ENCODE measurements at places on chromosomes 7 and 10. TPM values are rescaled to one million over a fixed set of nuclear protein-coding genes. Genes with fewer than 3 reads are reported as not detected.

Gene LIPJ
- total RNA-seq: 0.39 TPM

GRCh38 chr7:138072726-138073125 lies 3.5 kb upstream of the AKR1D1 start:
- peaks cover 17% of the 10 kb centered on the region for H3K4me1 ChIP-seq
- H3K27ac ChIP-seq: no peak overlapping the region
- H3K27me3 ChIP-seq: no peaks in the 10 kb centered on the region
- DNase-seq: no peak
- no peaks in the 10 kb centered on the region for H3K36me3 ChIP-seq
- H3K4me3 ChIP-seq: no peak overlapping the region

GRCh38 chr10:58967551-58968388 lies 208.7 kb upstream of the PHYHIPL start:
- no peak overlapping the region for H3K27ac ChIP-seq
- H3K27me3 ChIP-seq: peaks cover 3% of the 10 kb centered on the region
- no peaks in the 10 kb centered on the region for H3K36me3 ChIP-seq
- no peak for DNase-seq
- no peaks in the 10 kb centered on the region for H3K4me1 ChIP-seq
- no peak overlapping the region for H3K4me3 ChIP-seq

- no peaks in the 10 kb centered on the region for H3K27me3 ChIP-seq
- H3K4me1 ChIP-seq: peaks cover 7% of the 10 kb centered on the region
- no peak for DNase-seq
- no peak overlapping the region for H3K4me3 ChIP-seq
- H3K27ac ChIP-seq: no peak overlapping the region
- H3K36me3 ChIP-seq: peaks cover 7% of the 10 kb centered on the region
Measured at GRCh38 chr10:5904227-5904626, 14.2 kb downstream of the FBH1 start.

DNA sequence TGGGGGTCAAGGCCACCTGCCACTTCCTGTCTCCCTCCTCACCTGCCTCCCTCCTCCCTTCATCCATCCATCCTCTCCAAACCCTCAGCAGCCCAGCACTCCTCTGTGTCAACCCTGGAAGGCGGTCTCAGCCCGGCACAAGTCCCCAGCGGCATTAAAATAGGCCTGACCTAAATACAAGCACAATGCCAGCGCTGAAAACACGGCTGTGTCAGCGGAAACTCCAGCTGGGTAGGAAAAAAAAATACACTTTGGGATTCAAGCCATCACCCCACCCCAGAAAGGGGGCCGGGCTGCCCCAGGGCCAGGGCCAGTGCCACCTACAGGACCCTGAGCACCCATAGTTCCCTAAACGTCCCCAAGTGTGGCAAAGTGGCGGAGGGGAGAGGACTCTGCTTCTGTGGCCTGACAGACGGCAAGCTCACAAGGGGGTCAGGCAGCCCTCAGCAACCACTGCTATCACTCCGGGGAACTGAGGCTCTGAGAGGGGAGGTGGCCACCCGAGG lies 22.7 kb upstream of the GTF2IRD1 start:
- no peak for DNase-seq
- H3K4me1 ChIP-seq: no peaks in the 10 kb centered on the region
- H3K4me3 ChIP-seq: no peak overlapping the region
- no peaks in the 10 kb centered on the region for H3K27me3 ChIP-seq
- no peaks in the 10 kb centered on the region for H3K36me3 ChIP-seq

DNA sequence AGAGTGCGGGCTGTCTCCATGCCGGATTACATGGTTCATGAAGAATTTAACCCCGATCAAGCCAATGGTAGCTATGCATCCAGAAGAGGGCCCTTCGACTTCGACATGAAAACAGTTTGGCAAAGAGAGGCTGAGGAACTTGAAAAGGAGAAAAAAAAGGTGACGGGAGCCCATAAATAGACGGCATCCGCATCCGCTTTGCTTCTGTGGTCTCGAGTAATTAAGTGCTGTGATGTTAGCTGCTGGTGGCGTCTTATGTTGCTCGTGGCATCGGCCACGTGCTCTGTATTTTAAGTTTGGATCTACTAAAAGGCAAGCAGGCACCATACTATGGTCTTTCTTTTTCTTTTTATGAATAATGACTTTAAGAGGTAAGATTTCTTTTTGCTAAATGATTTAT lies 11.1 kb downstream of the C7orf57 start:
- H3K36me3 ChIP-seq: no peaks in the 10 kb centered on the region
- no peaks in the 10 kb centered on the region for H3K27me3 ChIP-seq
- no peak for DNase-seq
- no peak overlapping the region for H3K4me3 ChIP-seq
- no peak overlapping the region for H3K27ac ChIP-seq
- no peaks in the 10 kb centered on the region for H3K4me1 ChIP-seq

Gene SPDYE5
- total RNA-seq: not detected

- H3K36me3 ChIP-seq: no peaks in the 10 kb centered on the region
- H3K27me3 ChIP-seq: no peaks in the 10 kb centered on the region
- DNase-seq: no peak
- H3K4me3 ChIP-seq: no peak overlapping the region
Measured at GRCh38 chr7:63876707-63877322, 121.8 kb upstream of the ZNF722 start.

Gene WNT2
- not detected for total RNA-seq

DNA sequence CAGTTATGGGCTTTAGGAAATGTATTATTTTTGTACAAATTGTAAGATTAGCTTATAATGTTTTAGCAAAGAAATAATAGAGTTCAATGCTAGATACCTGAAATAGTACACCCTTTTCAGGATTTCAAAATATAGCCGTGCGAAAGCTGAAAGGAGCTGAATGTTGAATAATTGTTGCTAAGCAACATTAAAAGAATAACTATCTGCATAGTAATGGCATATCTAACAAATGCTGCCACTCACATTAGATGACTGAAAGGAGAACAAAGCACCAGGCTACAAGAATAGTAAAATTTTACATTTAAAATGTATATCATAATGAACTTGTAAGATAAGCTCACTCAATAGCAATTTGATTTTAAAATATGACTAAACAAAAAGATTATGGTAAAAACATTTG lies 82.5 kb downstream of the SDHAF3 start:
- H3K4me1 ChIP-seq: no peaks in the 10 kb centered on the region
- no peaks in the 10 kb centered on the region for H3K36me3 ChIP-seq
- no peak for DNase-seq
- no peak overlapping the region for H3K4me3 ChIP-seq
- H3K27ac ChIP-seq: no peak overlapping the region

Gene NEUROG3
- not detected for total RNA-seq

Gene ADCY1
- 0.05 TPM for total RNA-seq

DNA sequence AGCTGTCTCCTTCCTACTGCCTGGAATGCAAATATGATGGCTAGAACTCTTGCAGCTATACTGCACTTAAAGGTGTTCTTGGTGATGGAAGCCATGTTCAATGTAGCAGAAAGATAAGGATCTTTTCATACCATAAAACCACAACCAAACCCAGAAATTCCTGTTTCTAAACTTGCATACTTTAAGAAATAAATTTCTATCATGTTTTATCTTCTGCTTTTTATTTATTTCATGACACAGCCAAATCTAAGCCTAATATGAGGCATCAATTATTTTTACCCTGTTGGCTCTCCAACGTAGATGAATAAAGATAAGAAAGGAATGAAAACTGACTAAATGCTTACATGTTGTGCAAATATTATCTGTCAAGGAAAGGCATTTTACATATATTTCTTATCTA lies 224.1 kb downstream of the DOCK4 start:
- DNase-seq: no peak
- no peak overlapping the region for H3K4me3 ChIP-seq
- H3K27ac ChIP-seq: no peak overlapping the region
- H3K36me3 ChIP-seq: no peaks in the 10 kb centered on the region
- H3K27me3 ChIP-seq: no peaks in the 10 kb centered on the region

- H3K36me3 ChIP-seq: no peaks in the 10 kb centered on the region
- H3K4me3 ChIP-seq: no peak overlapping the region
- H3K4me1 ChIP-seq: peaks cover 8% of the 10 kb centered on the region
- no peak overlapping the region for H3K27ac ChIP-seq
- no peak for DNase-seq
Measured at GRCh38 chr10:49277973-49278372, 21.0 kb upstream of the C10orf71 start.

Gene UTF1
- total RNA-seq: not detected

DNA sequence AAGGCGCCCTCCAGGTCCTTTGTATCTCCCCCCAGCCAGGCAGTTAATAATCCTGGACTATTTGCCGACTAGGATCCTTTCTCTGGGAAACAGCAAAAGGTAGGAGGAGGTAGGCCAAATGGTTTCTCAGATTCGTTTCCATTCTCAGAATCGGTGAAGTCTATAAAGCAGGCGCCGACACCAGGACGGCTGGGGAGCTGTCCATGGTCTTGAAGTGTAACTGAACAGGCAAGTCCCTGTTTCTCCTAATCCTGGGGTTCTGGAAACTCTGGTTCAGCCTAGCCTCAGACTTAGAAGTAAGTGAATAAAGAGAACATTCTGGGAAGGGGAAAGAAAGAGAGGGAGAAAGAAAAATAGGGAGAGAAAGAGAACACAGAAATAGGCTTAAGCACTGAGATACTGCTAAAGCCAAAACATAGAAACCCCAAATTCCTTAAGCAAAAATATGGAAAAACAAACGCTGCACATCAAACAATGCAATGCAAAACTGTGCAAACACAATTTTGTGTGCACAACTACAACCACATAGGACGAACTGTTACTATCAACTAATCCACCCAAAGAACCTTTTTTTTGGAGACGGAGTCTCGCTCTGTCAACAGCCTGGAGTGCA lies 11.1 kb upstream of the INA start:
- no peaks in the 10 kb centered on the region for H3K27me3 ChIP-seq

Gene ARL3
- 6.3 TPM for total RNA-seq

GRCh38 chr7:5696346-5697110 lies 84.9 kb downstream of the RNF216 start:
- no peak for DNase-seq
- H3K4me3 ChIP-seq: no peak overlapping the region
- H3K36me3 ChIP-seq: no peaks in the 10 kb centered on the region
- H3K27me3 ChIP-seq: no peaks in the 10 kb centered on the region
- H3K4me1 ChIP-seq: peaks cover 78% of the 10 kb centered on the region
- H3K27ac ChIP-seq: no peak overlapping the region

GRCh38 chr10:124153023-124153826 lies 59.8 kb upstream of the CHST15 start:
- no peaks in the 10 kb centered on the region for H3K36me3 ChIP-seq
- H3K4me1 ChIP-seq: peaks cover 34% of the 10 kb centered on the region
- DNase-seq: peak; percentile 56
- H3K4me3 ChIP-seq: no peak overlapping the region
- no peaks in the 10 kb centered on the region for H3K27me3 ChIP-seq
- H3K27ac ChIP-seq: no peak overlapping the region

GRCh38 chr7:50584793-50585408 lies 19.7 kb upstream of the DDC start:
- no peak overlapping the region for H3K27ac ChIP-seq
- H3K36me3 ChIP-seq: no peaks in the 10 kb centered on the region
- H3K27me3 ChIP-seq: no peaks in the 10 kb centered on the region
- DNase-seq: no peak

Gene FOXI2
- not detected for total RNA-seq

Gene MRLN
- total RNA-seq: not detected

DNA sequence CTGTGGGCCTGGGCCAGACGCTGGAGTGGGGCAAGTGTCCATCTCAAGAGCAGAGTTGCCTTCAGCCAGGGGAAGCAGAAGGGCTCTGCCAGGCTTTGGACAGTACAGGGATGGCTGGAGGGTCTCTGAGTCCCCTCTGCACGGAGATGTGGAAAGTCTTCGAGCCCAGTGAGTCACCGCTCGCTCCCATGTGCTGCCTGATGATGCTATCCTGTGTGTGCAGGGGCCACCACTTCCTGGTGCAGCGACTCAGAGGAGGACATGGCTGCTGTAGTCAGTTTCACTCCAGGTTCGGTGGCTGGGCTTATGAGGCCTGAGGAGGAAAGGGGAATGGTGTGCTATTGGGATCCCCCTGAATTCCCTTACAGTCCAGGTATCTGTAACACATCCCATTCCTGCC lies 6.0 kb downstream of the ADCYAP1R1 start:
- no peak for DNase-seq
- H3K36me3 ChIP-seq: no peaks in the 10 kb centered on the region
- H3K4me3 ChIP-seq: no peak overlapping the region
- H3K27ac ChIP-seq: no peak overlapping the region
- H3K27me3 ChIP-seq: peaks cover 5% of the 10 kb centered on the region

Gene MBLAC1
- total RNA-seq: 4.5 TPM

Gene DENND2A
- not detected for total RNA-seq

Gene BNIP3
- total RNA-seq: 10.3 TPM

Gene AGMO
- not detected for total RNA-seq

DNA sequence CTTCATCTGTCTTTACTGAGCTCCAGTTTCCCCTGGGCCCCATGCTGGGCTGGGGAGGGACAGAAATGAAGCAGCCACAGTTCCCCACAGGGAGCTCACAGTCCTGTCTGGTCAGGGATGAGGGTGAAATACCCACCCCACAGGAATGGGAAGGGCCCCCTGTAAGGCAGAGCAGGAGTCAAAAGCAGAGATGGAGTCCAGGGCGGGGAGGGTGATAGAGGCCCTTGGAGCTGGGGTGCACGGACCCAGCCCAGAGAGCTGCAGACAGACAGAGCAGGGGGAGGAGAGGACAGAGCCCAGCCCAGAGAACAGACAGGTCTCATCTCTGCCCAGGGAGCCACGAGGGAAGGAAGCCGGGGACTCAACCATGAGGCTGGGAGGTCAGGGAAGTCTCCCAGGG lies 34.9 kb upstream of the ZNF488 start:
- H3K27ac ChIP-seq: no peak overlapping the region
- no peaks in the 10 kb centered on the region for H3K36me3 ChIP-seq
- no peaks in the 10 kb centered on the region for H3K4me1 ChIP-seq
- no peaks in the 10 kb centered on the region for H3K27me3 ChIP-seq
- no peak for DNase-seq

DNA sequence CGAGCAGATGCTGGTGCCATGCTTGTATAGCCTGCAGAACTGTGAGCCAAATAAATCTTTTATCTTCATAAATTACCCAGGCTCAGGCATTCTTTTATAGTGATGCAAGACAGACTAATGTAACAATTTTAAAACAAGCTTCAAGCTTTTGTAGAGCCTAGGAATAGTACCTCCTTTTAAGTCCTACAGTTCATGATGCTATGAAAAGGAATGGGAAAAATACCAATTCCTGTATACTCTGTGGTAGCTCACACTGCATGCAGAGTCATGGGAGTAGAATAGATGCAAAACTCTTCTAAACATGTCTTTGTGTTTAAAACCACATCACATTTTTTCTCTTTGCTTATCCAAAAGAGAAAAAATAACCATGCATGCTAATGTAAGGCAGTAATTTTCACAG lies 66.6 kb upstream of the WNT16 start:
- no peak for DNase-seq
- H3K4me1 ChIP-seq: peaks cover 2% of the 10 kb centered on the region
- no peak overlapping the region for H3K4me3 ChIP-seq
- no peaks in the 10 kb centered on the region for H3K27me3 ChIP-seq

DNA sequence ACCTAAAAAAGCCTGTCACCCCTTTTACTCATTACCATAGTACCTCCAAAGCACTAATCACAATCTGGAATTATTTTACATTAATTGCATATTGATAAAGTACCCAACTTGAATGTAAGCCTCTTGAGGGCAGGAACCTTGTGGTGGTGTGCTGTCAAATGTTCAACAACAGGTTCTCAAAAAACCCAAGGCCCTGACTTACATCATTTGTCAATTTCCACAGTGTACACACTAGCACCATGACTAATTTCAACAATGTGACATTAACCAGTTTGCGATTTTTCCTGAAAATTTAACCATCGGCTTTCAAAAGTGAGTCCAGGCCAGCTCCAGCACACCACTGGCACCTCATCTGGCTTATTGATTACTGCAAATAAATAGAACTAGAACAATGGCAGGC lies 87.5 kb downstream of the SVOPL start:
- H3K36me3 ChIP-seq: no peaks in the 10 kb centered on the region
- H3K27ac ChIP-seq: no peak overlapping the region
- no peaks in the 10 kb centered on the region for H3K4me1 ChIP-seq
- H3K4me3 ChIP-seq: no peak overlapping the region
- no peaks in the 10 kb centered on the region for H3K27me3 ChIP-seq
- DNase-seq: no peak
